ENCODE measurements at places on chromosomes 4 and X. TPM values are rescaled to one million over a fixed set of nuclear protein-coding genes. Genes with fewer than 3 reads are reported as not detected.

ADH7 gene
- not detected for total RNA-seq

DNA sequence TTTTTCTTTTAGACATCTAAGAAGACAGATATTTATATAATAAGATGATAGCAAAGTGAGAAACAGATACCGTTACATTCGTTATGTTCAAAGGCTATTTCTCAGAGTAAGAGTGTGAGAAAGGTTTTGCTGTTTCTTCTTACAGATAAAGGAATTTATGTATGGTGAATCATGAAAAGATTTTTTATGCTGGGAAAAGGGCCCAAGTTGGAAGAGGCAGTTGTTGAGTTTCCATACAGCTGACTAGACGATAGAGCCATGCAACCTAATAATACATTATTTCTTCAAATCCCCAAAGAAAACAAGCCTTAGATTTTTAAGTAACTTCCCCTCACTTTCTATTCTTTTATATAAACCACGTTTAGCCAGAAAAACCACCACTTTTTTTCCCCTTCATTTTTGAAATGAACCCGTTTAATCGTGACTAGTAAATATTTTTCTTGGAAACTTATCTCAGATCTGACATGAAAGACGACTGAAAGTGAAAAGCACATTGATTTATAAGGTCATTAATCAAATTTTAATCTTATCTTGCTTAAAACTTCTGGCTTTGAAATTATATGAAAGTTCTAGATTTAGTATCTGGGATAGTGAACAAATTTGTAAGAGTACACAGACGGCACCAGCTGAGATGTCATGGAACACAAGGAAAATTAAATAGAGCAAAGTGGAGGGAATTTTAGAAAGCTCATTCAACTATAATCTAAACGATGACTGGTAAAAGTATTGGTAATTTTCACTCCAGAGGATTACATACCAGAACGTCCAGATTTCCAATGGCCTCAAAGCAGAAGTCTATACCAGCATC, 10.9 kb downstream of the ADH6 start:
- no peak for DNase-seq

DNA sequence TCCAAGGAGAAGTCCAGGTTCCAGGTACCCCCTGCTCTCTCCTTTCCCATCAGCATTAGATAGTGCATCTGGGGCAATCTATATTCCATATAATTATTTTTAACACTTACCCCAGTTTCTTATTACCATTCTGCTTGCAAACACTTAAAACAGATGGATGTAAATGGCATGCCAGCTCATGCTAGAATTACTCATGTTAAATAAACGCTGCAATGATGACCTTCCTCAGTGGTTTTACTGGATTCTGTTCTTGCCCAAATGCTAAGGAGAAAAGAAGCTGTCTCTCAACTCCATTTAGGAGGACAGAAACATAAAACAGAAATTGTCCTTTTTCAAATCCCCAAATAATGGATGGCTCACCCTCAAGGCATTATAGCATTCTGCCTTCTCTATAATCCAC, 161.1 kb downstream of the NLGN4X start:
- DNase-seq, result no peak

GAGE12E gene
- total RNA-seq, result not detected

DNA sequence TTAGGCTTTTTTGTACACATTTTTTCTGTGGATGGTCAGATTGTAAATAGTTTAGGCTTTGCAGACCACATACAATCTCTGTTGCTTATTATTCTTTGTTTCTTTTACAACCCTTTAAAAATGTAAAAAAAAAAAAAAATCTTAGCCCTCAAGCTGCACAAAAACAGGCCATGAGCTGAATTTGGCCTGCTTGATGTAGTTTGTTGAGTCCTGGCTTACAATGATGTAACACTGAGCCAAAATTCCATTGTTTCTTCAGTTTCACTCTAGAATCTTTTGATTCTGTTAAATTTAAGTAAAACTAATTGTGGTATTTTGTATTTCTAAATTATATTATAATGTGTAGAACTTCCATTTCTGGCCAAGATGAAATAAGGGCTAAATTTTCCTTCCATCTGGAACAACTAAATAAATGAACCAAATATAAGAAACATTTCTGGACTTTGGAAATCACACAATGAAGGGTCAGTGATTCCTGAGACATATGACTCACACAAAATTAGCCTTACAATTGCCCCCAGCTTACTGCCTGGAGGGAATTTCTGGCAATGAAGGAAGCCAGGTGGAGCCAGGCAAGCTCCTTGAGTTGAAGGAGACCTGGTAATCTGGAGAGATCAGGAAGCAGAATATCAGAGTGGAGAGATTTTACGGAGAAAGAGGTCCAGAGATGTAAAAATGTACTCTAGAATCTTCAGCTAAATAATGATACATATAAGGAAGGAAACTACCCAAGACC, 29.8 kb downstream of the IQCM start:
- no peak for DNase-seq

GRCh38 chr4:94406668-94407437, 44.9 kb upstream of the PDLIM5 start:
- DNase-seq, result peak; percentile 36

- no peak for DNase-seq
Measured at GRCh38 chr4:75484190-75484589, 30.0 kb downstream of the RCHY1 start.

DNA sequence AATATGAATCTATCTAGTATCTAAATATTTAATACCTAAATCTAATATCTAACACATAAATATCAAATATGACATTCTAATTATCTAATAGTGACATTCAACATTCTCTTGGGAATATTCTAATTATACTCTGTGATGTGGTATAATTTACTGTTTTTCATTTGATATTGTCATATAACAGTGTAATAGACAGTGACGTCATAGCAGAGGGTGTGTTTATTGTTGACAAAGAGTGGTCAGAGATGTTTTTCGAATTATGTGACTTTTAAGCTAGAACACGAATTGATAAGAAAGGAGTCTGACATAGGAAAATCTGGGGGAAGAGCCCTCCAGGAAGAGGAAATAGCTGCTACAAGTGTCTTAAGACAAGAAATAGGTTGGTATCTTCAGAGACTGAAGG, 5.9 kb upstream of the MAGEC3 start:
- DNase-seq, result no peak

DNA sequence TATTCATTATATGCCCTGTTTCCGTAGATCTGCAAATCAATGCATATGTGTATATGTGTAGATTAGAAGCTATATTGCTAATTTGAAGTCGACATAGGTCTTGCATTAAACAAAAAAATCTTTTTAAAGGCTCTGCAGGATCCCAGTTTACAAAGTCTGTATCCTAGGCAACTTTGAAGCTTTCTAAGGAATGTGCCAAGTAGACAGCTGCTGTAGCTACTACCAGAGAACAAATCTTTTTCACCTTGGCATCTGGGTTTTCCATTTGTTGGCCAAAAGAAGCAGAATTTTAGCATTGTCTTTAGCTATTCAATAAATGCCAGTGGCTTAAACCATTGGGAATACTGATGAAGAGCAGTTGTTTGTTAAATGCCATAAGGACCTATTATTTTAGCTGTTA, 88.0 kb downstream of the NAA11 start:
- no peak for DNase-seq

DNA sequence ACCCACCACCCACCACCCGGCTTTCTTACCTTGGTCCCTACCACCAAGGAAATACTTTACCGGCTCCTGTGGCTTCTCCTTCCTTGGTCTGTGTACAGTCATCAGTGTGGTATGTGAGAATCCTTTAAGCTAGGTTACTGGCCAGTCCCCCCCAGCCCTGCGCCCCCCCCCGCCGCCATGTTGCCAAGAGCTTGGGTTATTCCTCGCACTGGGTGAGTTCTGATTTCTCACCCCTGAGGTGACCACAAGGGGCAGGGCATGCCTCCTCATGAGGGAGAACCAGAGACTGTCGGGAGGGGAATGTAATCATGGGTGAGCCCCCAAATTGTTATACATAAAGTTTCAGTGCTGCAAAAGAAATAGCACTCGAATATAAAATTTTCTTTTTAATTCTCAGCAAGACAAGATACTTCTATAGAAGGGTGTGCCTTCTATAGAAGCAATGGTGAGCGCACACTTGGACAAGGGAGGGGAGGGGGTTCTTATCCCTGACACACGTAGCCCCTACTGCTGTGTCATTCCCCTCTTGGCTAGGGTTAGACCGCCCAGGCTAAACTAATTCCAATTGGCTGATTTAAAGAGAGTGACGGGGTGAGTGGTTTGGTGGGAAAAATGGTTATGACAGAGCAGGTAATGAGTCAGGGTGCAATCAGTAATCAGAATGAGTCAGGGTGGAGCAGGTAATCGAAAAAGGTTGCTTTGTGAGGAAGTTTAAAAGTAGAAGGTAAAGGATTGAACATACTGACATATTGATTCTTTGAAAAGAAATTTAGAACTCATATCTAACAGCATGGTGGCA, 133.2 kb downstream of the KDM6A start:
- DNase-seq, result no peak

FATE1 gene
- not detected for total RNA-seq
